Fibroblast of lung (primary cell): ENCODE measurements at places on chromosomes 11 and 22.

DNA sequence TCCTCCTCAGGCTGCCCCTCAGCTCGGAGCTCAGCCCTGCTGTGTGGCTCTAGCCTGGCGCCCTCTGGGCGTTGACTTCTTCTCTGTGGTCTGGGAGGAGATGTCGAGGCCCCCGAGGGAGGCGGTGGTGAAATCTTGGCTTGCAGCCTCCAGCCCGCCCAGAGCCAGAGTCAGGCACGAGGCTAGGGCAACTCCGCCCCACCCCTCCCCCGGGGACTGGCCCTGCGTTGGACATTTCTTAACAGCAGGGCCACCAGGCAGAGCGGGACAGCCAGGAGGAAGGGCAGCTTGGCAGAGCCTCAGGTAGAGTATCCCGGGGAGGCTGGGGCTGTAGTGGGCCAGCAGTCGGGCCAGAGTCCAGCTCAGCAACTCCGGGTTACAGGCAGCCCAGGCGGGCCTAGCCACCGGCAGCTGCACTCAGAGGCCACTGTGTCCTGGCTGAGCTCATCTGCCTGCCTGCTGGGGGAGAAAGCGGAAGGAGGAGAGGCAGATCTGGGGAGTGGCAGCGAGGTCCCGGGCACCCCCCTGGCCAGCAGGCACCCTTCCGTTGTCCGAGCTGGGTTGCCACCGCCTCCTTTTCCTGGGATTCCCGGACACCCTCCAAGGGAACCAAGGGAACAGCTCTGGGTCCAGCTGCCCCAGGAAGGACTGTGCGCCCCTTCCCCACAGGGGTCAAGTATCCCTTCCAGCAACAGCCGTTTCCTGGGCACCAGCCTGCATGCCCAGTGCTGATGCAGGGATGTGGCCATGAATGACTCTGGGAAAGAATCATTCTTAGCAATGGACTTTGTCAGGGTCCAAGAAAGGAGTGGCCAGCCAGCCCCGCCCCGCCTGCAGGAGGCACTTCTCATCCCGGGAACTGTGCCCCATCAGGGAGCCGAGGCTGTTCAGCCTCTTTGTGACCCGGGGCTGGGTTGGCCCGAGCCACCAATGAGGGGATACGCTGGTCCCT lies at the start of gene ALDH3B1:
ALDH3B1 (plus strand) TSS at position 238 of the 952 bp plus-strand sequence. CDS start 4,971 bp downstream, outside the sequence.
- DNase-seq = peak; percentile 91

- DNase-seq = peak; percentile 41
Measured at GRCh38 chr11:104946907-104947306, 21.5 kb downstream of the CASP4 start.

- no peak for DNase-seq
Measured at GRCh38 chr11:125256541-125257189, 92.1 kb downstream of the PKNOX2 start.

DNA sequence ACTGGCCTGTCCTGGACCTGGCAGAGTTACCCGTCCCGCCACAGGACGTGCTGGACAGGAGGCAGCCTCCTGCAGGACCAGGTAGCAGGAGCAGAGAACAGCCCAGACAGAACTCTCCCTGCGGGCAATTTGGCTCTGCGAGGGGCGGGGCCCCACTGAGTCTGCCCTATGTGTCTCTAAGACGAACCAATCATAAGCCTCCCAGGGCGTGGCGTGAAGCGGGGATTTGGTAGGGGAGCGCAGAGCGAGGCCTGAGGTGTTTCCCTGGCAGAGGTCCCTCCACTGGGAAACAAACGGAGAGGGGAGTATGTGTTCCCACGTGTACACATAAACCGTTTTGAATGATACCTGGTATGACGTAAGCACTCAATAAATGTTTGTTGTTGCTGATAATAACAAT lies 7.4 kb downstream of the CD82 start:
- no peak for DNase-seq

DNA sequence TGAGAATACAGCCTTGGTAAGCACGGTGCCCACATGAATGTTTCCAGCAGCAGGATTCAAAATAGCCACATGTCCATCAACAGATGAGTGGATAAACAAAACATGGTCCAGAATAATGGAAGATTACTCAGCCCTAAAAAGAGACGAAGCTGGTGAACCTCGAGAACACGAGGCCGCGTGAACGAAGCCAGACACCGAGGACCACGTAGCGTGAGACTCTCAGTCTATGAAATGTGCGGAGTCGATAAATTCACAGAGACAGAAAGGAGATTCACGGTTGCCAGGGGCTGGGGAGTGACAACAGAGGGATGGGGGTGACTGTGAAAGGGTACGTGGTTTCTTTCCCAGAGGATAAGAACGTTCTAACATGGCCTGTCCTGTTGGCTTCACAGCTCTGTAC lies 2.9 kb upstream of the ASCL2 start:
- no peak for DNase-seq

GRCh38 chr11:64241491-64242374 lies 838 bp downstream of the FKBP2 start:
- no peak for DNase-seq

DNA sequence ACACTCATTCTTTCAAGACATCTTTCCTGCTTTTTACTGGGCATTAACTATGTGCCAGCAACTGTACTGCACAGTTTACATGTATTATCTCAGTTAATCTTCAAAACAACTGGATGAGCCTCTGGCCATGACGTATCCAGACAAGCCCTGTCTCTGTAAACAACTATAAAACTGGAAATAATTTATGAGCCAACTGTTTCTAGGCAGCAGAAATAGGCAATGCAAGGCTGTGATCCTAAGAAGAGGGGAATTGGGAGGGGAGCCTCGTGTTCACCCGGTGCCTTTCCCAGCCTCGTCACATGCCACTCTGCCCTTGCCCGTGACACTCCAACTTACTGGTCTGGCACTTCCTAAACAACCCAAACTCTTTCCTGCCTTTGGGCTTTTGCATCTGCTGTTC lies 82.8 kb downstream of the FBXO7 start:
- no peak for DNase-seq

- DNase-seq = no peak
Measured at GRCh38 chr11:24738972-24739371, 242.1 kb downstream of the LUZP2 start.

DNA sequence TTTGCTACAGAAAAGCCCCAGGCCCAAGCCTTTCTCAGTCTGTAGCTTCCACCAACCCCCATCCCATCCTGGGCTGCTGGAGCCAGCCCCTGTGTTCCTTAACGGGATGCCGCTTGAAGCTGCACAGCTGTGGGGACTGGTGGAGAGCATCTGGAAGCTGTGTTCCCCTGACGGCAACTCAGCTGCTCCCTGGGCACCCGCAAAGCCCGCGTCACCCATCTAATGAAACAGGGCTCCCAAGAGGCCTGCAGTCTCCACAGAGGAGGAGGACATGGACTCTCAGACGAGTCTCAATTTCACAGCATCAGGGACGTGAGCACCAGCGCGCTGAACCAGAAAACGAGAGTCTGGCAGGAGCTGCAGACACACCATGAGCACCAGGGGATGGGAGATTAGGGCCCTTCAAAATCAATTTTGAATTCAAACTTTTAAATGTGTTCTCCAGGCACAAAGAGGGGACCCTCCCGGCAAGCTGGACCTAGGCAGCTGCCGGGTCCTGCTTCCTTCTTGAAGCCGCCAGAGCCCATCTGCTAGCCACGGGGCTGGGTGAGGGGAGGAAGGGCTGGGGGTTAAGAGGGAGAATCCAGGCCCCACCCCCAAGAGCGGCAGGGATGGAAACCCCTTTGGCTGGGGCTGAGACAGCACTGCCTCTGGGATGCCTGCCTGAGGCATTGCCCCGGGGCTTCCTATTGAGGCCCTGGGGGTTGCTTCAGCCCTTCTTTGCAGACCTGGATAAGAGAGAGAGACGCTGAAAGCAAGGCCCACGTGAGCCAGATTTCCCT lies 21.0 kb downstream of the LMO1 start:
- no peak for DNase-seq

DNA sequence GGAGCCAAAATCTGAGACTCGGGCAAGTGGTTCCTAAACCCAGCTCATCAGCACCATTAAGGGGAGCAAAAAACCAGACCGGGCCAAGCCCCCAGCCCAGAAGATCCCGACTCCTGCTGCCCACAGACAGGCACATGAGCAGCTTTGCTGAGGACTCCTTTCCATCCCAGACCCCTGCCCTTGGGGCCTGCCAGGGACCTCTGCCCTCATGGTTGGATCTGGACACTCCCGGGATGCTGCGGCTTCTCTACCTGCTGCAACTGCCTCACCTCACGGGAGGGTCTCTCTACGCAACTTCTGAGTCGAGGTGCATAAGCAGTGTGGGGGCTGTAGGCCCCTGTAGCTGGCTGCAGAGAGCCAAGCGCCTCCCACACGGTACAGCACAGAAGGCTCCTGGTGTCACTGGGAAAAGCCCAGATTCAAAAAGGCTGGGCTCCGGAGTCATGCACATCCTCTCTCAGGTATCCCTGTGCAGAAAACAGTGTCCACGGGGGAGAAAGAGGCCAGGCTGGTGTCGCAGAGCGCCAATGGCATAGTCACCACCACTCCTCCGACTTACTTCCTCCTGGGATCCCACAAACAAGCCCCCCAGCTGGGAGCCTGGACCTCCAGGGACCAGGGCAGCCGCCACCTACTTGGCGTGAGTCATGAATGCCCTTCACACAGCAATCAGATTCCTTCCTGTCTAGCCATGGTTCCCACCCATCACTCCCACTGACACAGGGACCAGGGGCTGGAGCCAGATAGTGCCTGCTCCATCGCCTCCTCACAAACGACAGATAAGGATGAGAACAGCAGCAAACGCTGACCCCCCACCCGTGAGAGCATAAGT lies 122.1 kb downstream of the BCR start:
- DNase-seq = peak; percentile 30

DNA sequence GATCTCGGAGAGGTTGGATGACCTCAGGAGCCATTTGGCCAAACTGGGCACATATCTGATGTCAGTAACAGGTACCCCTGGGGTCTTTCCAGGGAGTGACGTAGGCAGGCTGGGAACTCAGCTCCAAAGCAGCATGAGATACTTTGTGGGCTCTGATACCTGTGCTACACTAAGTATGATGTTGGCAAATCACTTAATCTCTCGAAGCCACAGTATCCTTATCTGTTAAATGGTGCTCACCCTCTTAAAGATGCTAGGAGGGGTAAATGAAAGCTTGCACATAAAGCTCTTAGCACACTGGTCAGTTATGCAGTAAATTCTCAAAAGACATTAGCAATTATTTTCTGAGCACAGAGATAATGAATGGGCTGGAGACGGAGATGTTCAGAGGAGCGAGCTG lies 17.1 kb upstream of the DGKZ start:
- DNase-seq = no peak

- DNase-seq = no peak
Measured at GRCh38 chr11:15186146-15186545, 71.4 kb downstream of the INSC start.

DNA sequence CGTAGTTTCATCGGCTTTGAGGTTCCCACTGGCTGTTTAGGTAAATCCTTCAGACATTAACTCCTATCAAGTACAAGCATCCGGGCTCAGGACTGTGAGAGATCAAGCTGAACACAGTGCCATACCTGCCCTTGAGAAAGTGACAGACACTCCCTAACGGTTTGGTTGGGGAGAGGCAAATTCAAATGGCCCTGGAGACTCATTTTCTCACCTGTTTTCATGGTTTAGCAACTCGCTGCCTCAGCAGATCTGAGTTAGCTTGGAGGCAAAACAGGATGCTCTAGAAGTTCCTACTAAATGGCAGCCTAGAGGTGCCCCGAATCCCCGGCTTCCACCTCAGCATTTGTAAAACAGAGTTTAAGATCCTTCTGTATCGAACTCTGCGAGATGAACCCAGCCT lies 3.6 kb upstream of the FBXO3 start:
- no peak for DNase-seq

GRCh38 chr22:45055936-45056335 lies 46.1 kb upstream of the PHF21B start:
- no peak for DNase-seq

- peak; percentile 8 for DNase-seq
Measured at GRCh38 chr11:17917556-17917955, 95.3 kb downstream of the SERGEF start.

DNA sequence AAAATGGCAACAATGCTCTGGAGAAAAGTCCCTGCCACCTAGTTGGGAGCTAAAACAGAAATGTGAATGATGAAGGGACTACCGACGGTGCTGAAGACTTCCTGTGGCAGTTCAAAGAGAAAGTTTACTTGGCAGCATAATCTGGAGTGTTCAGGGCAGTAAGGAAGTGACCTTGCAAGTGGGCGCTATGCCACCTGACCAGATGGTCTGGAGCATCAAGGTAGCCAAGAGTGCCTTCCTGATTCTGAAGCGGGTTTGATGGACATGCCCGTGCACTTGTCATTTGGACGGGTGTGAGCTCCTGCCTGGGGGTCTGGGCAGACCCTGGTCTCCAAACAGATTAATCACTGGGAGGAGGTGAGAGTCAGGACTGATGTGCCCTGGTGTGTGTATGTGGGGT lies 1.8 kb upstream of the SNX19 start:
- no peak for DNase-seq

DNA sequence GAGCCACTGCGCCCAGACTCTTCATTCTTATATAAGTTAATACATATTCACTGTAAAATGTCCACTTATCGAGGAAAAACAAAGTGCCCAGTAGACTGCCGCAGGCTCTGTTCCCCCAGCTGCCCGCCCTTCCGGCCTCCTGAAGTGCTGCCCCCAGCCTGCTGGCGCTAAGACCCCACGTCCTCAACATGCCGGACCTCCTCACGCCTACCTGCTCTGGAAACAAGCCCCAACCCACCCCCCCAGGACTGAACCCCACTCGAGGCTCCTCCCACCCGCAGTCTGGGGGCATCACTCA lies 1.1 kb downstream of the GATD1 start:
- no peak for DNase-seq

DNA sequence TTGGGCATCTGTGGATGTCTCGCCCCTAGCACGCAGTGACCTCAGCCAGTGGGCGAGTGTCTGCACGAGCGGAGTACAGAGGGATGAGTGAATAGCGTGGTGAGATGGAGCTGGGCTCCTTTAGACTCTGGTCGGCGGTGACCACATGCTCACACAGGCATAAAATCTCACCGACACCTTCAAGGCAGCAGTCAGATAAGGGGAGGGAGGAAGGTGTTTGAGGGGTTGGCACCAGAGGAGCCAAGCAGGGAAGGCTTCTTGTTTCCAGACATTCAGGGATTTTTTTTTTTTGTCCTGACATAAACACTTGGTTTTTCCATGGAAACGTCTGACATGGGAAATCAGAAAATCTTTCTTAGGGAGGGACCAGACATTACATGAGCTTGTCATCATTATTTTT lies 35.8 kb downstream of the GRIK4 start:
- DNase-seq = peak; percentile 30

DNA sequence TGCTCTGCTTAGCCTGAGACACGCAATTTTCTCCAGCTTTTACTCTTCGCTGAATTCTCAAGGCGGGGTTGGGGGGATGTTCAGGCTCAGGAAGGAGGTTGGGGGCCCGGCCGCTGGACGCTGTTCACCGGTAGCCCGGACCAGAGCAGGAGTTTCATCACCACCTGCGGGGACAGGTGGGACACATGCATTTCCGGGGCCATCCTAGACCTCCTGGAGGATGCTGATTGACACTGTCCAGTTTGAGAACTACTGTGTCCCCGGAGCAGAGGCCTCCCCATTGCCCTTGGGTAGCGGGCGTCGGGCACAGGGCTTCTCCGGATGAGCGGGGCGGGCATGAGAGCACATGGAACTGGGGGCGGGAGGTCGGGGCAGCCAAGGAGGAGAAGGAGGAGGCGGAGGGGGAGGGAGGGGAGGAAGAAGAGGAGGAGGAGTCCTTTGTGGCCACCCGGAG lies 144.0 kb upstream of the GRK3 start:
- DNase-seq = no peak
